ENCODE measurements at places on chromosomes 11 and 22.

GRCh38 chr22:20016734-20017621 lies at the start of gene ARVCF:
Gene ARVCF (minus strand): TSS chr22:20016823. CDS start chr22:19990794, 26,029 bp downstream.
- peak; percentile 45 for DNase-seq

- no peak for DNase-seq
These were observed 185.0 kb downstream of the ADAMTS15 start for GRCh38 chr11:130633466-130633865.

DNA sequence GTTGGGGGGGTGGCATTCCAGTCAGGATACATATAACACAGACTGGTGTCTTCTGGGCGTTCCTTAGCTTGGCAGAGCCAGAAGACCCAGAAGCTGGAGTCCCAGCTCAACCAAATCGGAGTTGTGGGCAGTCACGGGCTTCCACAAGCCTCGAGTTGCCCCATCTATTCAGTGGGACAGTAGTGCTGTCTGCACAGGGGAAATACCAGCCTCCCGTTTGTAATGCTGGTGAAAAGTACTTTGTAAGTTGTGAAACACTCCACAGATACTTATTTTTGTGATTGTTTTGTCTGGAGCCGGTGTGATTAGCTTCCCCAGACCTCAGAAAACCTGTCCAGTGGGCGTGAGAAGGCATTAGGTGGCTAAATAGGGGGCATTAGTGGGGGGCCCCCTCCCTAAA lies 13.6 kb downstream of the DGKZ start:
- DNase-seq: no peak

- DNase-seq: no peak
These were observed 63.0 kb upstream of the NUP160 start for GRCh38 chr11:47911149-47911548.

DNA sequence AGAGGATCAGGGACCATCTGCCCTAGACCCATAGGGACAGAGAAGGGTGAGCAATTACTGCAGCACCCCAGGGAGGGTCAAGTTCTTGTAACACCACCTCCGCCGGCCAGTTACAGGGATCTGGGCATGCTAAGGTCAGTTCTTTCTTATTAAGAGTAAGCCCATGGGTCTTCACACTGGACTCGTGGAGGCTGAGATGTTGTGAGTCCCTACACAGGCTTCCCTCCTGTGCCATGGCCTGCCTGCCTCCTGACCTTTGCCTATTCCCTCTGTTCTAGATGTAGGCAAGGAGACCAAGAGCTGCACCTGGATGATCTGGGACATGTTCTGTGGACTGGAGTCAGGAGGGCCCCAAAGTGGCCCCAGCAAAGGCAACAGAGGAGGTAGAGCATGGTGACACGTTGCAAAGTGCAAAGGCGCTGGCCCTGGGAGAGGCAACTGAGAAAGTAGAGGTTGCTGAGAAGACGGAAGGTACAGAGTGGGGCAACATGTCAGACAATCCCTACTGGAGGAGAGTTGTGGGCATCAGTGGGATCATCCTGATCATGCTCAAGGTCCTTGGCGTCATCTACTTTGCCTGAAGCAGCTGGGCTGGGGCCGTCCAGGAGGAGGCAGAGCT lies 16.3 kb upstream of the GNAZ start:
- DNase-seq: no peak

- no peak for DNase-seq
These were observed 294.6 kb downstream of the MIAT start for GRCh38 chr22:26952004-26952403.

DNA sequence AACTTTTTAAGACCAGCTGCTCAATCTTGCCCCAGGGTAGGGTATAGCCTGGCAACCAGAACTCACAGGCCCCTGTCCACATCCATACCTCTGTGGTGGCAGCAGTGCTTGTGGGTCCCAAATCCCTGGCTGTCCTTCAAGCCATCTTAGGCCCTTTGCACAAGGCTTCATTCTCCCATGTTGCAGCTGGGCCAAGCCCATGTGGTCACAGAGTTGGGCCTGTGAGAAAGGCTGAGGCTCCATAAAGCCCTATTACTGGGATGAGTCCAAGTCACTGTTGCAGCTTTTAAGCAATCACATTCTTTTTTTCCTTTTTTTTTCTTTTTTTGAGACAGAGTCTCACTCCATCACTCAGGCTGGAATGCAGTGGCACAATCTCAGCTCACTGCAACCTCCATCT lies 47.9 kb upstream of the SLC25A1 start:
- no peak for DNase-seq

GRCh38 chr22:23065495-23066122 lies 4.7 kb upstream of the GNAZ start:
- no peak for DNase-seq

- DNase-seq: no peak
These were observed 35.6 kb downstream of the BMAL1 start for GRCh38 chr11:13313005-13313819.

- no peak for DNase-seq
These were observed 13.5 kb upstream of the SORL1-AS1 start for GRCh38 chr11:121466063-121466794.

DNA sequence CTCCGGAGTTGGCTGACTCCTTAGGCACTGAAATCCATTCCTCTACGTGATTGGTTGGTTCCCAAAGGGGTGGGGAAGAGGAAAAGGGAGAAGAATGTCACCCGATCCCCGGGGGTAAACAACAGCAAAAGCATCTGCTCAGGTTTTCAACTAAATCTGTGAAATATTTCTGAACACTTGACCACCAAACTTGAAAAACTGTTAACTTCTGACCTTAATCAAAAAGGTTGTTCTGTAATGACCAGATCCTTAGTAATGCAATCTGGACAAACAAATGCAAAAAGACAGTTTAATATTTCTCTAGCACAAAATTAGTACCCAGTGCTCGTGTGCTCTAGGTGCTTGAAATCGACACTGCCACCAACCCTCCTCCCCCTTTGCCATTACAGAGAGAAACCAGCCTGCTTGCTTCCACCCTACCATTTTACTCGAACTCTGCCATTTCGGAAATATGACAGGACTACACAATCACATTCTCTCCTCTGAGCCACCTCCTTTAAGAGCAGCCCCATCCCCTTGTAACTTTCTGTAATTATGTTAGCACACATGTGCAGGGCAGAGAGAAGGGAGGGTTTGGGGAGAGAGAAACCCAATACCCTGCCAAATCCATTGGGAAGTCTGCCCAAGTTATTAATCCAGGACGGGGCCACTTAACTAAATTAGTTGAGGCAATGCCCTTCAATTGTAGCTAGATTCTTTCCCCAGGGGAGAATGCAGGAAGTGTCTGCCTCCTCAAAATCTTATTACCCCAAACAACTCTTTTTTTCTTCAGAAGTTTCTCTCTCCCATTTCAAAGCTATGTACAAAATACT lies 113.8 kb downstream of the RBFOX2 start:
- peak; percentile 56 for DNase-seq

DNA sequence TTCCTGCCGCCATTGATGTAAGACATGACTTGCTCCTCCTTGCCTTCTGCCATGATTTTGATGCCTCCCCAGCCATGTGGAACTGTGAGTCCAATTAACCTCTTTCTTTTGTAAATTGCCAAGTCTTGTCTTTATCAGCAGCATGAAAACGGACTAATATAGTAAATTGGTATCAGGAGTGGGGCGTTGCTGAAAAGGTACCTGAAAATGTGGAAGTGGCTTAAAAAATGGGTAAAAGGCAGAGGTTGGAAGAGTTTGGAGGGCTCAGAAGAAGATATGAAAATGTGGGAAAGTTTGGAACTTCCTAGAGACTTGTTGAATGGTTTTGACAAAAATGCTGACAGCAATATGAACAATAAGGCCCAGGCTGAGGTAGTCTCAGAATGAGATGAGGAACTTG lies 89.7 kb downstream of the RSF1 start:
- no peak for DNase-seq

Data from epithelial cell of prostate (primary cell).